GDM1 (cell line): ENCODE measurements at places on chromosomes 6 and 20.
A peak's percentile ranks its signal among the peaks of the same experiment; 100 is the strongest.

DNA sequence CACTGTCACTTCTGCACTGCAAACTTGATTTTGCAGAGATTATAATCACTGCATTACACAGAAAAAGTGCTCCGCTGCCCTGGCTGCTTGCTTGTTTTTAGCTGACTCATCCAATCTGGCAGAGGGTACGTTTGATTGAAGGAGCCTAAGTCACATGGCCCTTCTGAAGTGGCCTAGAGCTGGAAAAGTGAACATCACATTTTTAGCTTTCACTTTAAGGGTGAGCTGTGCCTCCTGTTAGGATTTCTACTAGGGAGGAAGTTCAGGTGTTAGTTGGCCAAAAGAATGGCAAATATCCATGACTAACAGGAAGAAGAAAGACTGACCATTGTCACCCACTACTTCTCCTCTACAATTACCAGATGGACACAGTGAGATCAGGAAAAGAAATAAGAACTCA lies 889.1 kb upstream of the MAP3K7 start:
- peak; percentile 29 for DNase-seq

- no peak for DNase-seq
These were observed 22.5 kb downstream of the SNX3 start for GRCh38 chr6:108238322-108238721.

GRCh38 chr6:106056060-106056745 lies 29.9 kb upstream of the PRDM1 start:
- DNase-seq = no peak

GRCh38 chr6:96792561-96793190 lies 44.6 kb downstream of the GPR63 start:
- DNase-seq = no peak
